Activated CD8-positive, alpha-beta T cell treated with anti-CD3 and anti-CD28 coated beads, Interleukin-2, amount 10 ng/mL, durations not matched to agents 7 days and 5 days (primary cell): ENCODE measurements at places on chromosomes 7 and 10. TPM values are rescaled to one million over a fixed set of nuclear protein-coding genes. Genes with fewer than 3 reads are reported as not detected.
A peak's percentile ranks its signal among the peaks of the same experiment; 100 is the strongest.

TAS2R41 gene
- not detected for total RNA-seq

NPY4R gene
- total RNA-seq: not detected

SAMD9L gene
- 109 TPM for total RNA-seq

EIF3A gene
- total RNA-seq: 126 TPM

PDLIM1 gene
- 9.4 TPM for total RNA-seq

ITIH5 gene
- total RNA-seq: not detected

DNA sequence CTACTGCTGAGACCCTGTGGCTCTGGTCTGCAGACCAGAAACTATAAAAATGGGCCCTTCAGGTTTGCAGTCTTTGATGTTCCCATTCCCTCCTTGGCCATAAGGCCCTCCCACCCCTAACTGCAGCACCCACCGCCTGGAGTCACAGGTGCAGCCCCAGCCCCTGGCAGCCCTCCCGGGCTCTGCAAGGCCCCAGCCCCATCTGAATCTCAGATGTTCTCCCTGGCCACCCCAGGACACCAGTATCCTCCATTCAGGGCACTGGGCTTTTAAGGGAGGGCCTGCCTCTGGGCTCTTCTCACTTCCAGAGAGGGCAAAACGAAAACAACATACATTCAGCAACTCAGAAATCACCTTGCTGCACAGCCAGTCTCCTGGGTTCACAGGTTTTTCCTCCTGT, 107.7 kb upstream of the RET start:
- peak; percentile 8 for DNase-seq
- no peaks in the 10 kb centered on the region for H3K4me1 ChIP-seq
- H3K27me3 ChIP-seq: peaks cover 11% of the 10 kb centered on the region
- no peak overlapping the region for H3K4me3 ChIP-seq

GRCh38 chr7:71377062-71377461, 245.1 kb downstream of the GALNT17 start:
- no peak for DNase-seq
- no peaks in the 10 kb centered on the region for H3K36me3 ChIP-seq
- no peak overlapping the region for H3K4me3 ChIP-seq
- no peaks in the 10 kb centered on the region for H3K27me3 ChIP-seq
- H3K4me1 ChIP-seq: no peaks in the 10 kb centered on the region

DNA sequence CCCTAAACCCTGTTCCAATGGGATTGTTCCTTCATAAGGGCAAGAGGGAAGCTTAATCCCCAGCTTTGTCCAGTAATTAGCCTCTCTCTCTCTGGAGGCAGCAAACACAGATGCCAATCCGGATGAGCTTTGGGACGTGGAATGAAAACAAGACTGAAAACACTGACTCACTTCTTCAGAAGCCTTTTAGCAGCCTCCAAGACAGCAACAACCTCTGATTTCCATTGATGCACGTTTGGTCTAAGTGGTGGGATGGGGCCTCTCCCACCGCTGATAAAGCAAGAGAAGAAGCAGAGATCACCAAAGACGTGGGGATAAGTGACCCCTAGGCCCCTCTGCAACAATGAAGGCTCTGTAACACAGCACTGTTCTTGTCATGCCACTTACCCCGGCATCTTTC, 5.8 kb upstream of the GFRA1 start:
- DNase-seq: no peak
- H3K4me3 ChIP-seq: no peak overlapping the region
- no peaks in the 10 kb centered on the region for H3K36me3 ChIP-seq
- peaks cover 3% of the 10 kb centered on the region for H3K4me1 ChIP-seq
- H3K27ac ChIP-seq: no peak overlapping the region

DNA sequence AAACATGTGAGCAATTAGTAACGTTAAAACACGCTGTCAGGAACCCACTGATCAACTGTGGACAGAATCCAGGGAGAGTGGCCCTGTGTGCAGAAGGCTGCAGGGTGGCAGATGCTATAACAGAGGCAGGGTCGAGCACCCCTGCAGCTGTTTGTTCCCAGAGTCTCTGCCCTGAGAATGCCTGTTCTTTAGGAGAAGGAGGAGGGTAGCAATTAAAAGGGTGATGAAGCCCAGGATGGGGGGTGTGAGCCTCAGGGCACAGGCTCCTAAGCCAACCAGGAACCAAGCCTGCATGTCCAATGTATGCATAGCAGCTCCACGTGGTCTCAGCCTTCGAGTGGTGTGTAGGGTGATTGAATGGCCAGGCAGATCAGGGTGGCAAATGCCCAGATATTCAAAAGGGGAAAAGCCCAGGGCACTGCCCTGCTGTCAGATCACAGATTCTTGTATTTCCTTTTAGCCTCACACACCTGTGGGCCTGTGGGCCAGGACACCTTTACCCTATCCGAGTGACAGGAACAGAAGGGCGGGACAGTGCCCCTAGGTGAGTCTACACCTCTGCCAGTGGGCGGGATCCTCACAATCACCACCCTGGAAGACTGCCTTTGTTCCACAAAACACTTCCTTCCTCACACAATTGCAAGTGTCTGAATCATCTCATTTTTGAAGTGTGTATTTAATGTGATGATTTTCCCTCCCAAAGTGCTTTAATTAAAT, 7.3 kb downstream of the WDFY4 start:
- no peaks in the 10 kb centered on the region for H3K4me1 ChIP-seq
- no peak for DNase-seq
- no peaks in the 10 kb centered on the region for H3K36me3 ChIP-seq
- H3K4me3 ChIP-seq: no peak overlapping the region

GRCh38 chr7:134458341-134458805, 527 bp downstream of the AKR1B1 start:
- H3K27ac ChIP-seq: peak overlapping the region; percentile 81
- H3K4me1 ChIP-seq: peaks cover 48% of the 10 kb centered on the region
- DNase-seq: peak; percentile 64

GRCh38 chr7:19617901-19618300, 90.9 kb downstream of the POLR1F start:
- no peak overlapping the region for H3K27ac ChIP-seq
- H3K36me3 ChIP-seq: no peaks in the 10 kb centered on the region
- DNase-seq: no peak
- H3K27me3 ChIP-seq: no peaks in the 10 kb centered on the region
- H3K4me1 ChIP-seq: no peaks in the 10 kb centered on the region

- H3K4me1 ChIP-seq: no peaks in the 10 kb centered on the region
- no peaks in the 10 kb centered on the region for H3K36me3 ChIP-seq
- no peak overlapping the region for H3K4me3 ChIP-seq
- DNase-seq: no peak
- H3K27ac ChIP-seq: no peak overlapping the region
- H3K27me3 ChIP-seq: peaks cover 11% of the 10 kb centered on the region
Measured at GRCh38 chr7:43491984-43492383, 90.9 kb upstream of the STK17A start.

DNA sequence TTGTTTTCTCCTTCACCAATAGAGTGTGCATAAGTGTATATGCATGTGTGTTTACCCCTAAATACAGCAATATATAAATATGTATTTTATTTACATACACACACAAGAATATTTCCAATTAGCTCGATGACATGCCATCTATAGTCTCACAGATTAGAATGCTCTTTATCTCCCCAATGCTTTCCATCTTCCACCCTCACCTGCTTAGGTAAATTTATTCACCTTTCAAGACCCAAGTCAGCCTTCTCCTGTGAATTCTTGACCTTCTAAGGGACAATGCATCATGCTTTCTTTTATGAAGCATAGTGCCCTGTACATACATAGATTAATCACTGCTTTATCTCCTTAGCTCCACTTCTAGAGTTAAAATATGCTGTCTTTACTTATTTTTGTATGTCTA, 49.7 kb downstream of the SEMA3A start:
- no peak for DNase-seq
- no peaks in the 10 kb centered on the region for H3K4me1 ChIP-seq
- H3K4me3 ChIP-seq: no peak overlapping the region

DNA sequence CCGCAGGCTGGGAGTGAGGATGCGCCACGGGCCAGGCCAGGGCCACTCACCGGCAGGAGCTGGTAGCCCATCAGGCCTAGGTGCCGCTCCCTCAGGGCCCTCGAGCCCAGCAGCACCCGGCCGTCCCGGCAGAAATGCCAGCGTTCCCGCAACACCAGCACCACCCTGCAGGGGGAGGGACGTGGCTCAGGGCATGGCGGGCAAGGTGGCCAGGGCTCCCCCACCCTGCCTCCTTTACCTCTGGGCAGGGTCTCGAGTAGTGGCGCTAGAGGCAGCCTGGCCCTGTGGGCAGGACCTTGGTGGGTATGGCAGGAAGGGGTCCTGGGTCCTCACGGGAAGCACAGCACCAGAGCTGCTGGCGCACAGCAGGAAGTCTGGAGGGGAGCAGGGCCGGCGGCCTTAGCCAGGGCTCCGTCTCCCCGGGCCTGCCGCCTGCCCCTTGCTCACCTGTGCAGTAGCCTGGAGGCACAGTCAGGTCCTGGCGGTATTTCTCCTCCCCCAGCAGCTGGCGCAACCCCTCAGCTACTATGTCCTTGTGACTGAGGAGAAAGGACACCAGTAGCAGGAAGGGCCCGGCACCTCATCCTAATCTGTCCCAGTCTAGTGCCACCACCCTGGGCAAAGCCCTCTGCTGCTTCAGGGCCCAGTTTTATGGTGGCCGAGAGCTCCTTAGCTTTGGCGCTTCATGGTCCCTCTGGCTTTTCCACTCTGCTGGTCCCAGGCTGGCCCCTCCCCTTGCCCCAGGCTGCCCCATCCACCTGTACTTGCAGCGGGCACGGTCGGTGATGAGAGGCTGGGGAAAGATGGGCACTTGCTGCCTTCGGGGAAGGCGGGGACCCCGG, 3.5 kb downstream of the FASTK start:
- peaks cover 38% of the 10 kb centered on the region for H3K36me3 ChIP-seq
- DNase-seq: no peak
- H3K4me1 ChIP-seq: peaks cover 34% of the 10 kb centered on the region
- H3K4me3 ChIP-seq: no peak overlapping the region

GRCh38 chr7:81264116-81264515, 345.3 kb upstream of the SEMA3C start:
- H3K27me3 ChIP-seq: no peaks in the 10 kb centered on the region
- H3K4me3 ChIP-seq: no peak overlapping the region
- no peaks in the 10 kb centered on the region for H3K4me1 ChIP-seq
- H3K27ac ChIP-seq: no peak overlapping the region
- H3K36me3 ChIP-seq: no peaks in the 10 kb centered on the region

GRCh38 chr7:123876557-123877256, 31.7 kb downstream of the HYAL4 start:
- H3K36me3 ChIP-seq: no peaks in the 10 kb centered on the region
- H3K27ac ChIP-seq: no peak overlapping the region
- H3K4me1 ChIP-seq: no peaks in the 10 kb centered on the region
- H3K4me3 ChIP-seq: no peak overlapping the region

DNA sequence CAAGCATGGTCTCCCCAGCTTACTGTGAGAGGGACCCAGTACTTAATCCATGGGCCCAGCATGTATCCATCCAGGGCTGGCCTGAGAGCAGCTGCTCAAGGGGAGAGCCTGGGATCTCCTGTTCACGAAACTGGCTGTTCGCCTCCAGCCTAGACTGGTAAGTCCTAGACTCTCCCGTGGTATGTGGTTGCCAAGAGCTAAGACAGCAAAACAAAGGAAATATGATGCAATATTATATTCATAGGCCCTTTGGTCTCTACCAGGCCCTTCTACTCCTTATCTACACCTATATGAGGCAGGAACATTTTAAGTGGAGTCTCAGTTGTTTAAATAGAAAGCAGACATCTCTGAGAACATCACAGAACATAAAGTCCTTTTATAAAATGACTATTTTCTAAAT, 28.9 kb upstream of the STK17A start:
- H3K27me3 ChIP-seq: peaks cover 15% of the 10 kb centered on the region
- no peak overlapping the region for H3K4me3 ChIP-seq
- DNase-seq: no peak
- H3K4me1 ChIP-seq: peaks cover 31% of the 10 kb centered on the region
- no peaks in the 10 kb centered on the region for H3K36me3 ChIP-seq

DNA sequence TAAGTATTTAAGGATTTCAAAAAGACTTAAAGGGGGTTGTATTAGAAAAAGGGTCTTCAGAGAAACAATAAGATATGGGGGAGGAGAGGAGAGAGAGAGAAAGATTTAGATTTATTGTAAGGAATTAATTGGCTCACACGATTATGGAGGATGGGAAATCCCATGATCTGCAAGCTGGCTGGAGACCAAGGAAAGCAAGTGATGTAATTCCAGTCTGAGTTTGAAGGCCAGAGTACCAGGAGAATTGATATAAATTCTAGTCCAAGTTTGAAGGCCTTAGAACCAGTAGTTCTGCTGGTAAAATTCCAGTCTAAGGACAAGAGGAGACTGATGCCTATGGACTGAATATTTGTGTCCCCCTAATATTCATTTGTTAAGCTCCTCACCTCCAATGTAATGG, 20.6 kb upstream of the SLC13A1 start:
- H3K36me3 ChIP-seq: no peaks in the 10 kb centered on the region
- no peaks in the 10 kb centered on the region for H3K4me1 ChIP-seq
- no peak for DNase-seq
- no peaks in the 10 kb centered on the region for H3K27me3 ChIP-seq
- H3K27ac ChIP-seq: no peak overlapping the region
- no peak overlapping the region for H3K4me3 ChIP-seq

DNA sequence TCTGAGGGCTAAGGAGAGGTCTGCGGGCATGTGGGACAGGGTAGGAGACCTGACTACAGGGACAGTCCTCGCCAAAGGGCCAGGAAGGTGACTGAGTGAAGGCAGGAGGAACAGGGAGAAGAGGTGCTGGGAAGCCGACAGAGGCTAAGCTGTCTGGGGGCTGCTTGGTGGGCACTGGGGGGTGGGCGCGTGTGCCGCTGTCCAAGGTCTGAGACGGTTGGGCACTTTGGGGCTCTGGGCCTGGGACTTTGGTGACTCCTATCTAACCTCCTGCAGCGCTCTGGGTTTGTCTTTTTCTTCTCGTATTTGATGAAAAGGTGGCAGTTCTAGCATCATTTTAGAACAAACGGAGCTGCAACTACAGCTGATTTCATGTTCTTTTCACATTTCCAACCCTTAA, 141.5 kb downstream of the C10orf105 start:
- H3K36me3 ChIP-seq: no peaks in the 10 kb centered on the region
- H3K4me3 ChIP-seq: no peak overlapping the region
- no peak overlapping the region for H3K27ac ChIP-seq
- no peaks in the 10 kb centered on the region for H3K27me3 ChIP-seq

DNA sequence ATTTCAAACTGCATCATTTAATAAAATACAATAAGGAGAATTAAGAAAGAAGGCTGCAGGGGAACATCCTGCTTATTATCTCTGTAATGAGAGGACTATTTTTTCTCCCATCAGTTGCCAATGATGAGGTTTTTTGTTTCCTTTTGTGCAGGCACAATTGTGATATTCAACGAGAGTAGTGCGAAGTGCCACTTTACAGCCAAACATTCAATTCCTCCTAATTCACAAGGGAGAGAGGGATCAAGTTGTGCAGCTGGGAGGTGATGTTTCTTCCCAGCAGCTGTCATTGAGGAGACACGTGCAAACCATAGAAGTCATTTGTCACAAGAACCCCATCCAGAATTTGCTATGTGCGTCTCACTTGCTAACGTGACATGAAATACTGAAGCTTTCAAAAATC, 81.6 kb upstream of the ICA1 start:
- no peaks in the 10 kb centered on the region for H3K27me3 ChIP-seq
- no peak overlapping the region for H3K27ac ChIP-seq
